ENCODE measurements at places on chromosomes 13 and 19. TPM values are rescaled to one million over a fixed set of nuclear protein-coding genes. Genes with fewer than 3 reads are reported as not detected.

DNA sequence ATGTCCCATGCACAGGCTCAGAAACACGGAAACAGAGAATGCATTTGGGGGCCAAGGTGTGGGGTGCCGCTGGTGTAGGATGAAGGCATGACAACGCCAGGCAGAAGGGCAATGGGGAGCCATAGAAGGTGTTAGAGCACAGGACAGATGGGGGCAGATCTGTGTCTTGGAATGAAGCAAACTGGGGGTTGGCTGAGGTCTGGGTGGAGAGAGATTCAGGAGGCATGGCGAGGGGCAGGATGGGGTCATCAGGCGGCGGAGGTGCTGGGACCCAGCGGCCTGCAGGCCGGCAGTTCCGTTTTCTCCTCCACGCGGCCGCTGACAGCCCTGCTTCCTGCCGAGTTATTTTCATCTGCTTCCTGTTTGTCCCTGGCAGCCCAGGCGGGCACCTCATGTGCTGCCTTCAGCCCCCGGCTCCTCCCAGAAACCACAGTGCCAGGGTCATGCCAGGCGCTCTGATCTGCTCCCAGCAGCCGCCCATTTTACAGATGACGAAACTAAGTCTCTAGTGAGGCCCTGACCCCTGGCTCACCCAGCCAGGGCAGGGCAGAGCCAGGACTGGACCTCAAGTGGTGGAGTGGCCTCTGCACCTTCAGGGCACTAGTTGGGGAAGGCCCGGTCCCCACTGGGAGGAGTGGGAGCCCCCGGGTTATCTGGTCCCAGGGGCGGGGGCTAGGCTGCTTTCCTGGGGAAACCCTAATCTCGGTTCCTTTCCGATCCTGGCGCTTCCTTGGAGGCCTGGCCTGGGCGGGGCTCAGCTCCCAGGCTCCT, 2.2 kb downstream of the ARHGAP45 start:
- no peak for DNase-seq

Gene THSD1
- total RNA-seq, result 15.1 TPM

Gene POU2F2
- 0.95 TPM for total RNA-seq

GRCh38 chr13:46492946-46493345, 60.0 kb upstream of the LRCH1 start:
- no peak for DNase-seq

Gene RASIP1
- 10.8 TPM for total RNA-seq

GRCh38 chr13:109396266-109396665, 390.1 kb downstream of the IRS2 start:
- DNase-seq, result no peak

- no peak for DNase-seq
These were observed 492.9 kb downstream of the PCDH20 start for GRCh38 chr13:60922576-60923231.

DNA sequence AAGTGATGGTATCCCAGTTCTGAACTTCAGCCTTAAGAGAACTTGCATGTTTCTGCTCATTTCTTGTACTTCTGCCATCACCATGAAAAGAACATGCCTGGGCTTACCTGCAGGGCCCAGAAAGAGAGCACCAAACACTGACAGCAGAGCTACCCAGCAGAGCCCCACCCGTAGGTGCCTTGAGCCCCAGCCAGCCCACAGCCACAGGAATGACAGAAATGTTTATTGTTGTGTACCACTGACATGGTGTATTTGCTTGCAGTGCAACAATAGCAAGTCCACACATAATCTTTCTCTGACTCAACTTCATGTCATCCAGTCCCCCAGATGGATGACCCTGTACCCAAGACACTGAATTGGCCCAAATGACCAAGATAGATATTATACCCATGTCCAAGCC, 195.2 kb downstream of the TSHZ3 start:
- DNase-seq, result no peak

DNA sequence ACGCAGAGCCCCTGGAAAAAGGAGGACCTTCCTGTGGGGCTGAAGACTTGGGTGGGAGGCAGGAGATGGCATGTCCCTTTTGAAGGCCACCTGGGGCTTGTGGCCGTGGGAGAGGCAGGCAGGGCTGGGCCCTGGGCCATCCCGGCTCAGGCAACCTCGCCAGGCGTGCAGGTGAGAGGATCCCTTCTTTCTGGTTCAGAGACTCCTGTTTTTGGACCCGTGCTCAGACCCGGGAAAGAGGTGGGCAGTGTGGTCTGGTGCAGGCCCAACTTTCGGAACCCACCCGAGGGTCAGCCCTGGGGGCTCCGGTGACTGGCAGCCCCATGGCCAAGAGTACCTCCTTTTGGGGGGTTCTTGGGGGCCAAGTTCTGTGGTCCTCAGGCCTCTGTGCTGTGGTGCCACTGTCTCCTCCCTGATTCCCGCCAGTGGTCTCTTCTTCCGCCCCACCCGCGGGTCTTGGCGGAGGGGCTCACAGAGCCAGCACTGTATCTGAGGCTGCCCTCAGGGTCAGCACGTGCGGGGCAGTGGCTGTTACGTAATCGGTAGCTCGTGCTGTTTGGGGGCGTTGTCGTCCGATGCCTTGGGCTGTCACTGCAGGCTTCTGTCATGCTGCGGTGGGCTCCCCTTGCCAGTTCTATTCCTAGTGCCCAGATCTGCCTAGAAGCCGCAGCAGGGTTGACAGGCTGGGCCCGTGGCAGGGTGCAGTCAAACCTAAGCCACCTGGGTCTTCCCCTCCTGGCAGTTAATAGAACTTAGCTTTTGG, 42.7 kb downstream of the KDM4B start:
- no peak for DNase-seq

- DNase-seq, result no peak
These were observed 11.3 kb downstream of the C19orf25 start for GRCh38 chr19:1467490-1468273.

GRCh38 chr13:104593693-104594092, 1527.5 kb upstream of the SLC10A2 start:
- no peak for DNase-seq

- DNase-seq, result no peak
These were observed 176.9 kb downstream of the TBC1D4 start for GRCh38 chr13:75305059-75305458.

DNA sequence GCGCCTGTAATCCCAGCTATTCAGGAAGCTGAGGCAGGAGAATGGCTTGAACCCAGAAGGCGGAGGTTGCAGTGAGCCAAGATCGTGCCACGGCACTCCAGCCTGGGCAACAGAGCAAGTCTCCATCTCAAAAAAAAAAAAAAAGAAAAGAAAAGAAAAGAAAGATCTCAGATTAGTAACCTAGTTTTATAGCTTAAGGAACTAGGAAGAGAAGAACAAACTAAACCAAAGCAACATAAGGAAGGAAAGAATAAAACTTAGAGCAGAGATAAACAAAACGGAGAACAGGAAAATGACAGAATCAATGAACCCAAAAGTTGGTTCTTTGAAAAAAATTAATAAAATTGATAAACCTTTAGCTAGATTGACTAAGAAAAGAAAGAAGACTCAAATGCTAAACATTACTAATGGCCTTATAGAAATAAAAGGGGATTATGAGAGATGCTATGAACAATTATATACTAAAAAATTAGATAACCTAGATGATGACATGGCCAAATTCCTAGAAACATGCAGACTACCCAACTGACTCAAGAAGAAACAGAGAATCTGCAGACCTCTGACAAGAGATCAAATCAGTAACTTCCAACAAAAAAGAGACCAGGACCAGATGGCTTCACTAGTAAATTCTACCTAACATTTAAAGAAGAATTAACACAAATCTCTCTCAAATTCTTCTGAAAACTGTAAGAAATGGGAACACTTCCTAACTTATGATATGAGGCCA, 68.2 kb downstream of the CDADC1 start:
- DNase-seq, result no peak

Gene PCDH20
- 12.3 TPM for total RNA-seq

GRCh38 chr13:110314516-110315245, 7.6 kb downstream of the COL4A2 start:
- no peak for DNase-seq

DNA sequence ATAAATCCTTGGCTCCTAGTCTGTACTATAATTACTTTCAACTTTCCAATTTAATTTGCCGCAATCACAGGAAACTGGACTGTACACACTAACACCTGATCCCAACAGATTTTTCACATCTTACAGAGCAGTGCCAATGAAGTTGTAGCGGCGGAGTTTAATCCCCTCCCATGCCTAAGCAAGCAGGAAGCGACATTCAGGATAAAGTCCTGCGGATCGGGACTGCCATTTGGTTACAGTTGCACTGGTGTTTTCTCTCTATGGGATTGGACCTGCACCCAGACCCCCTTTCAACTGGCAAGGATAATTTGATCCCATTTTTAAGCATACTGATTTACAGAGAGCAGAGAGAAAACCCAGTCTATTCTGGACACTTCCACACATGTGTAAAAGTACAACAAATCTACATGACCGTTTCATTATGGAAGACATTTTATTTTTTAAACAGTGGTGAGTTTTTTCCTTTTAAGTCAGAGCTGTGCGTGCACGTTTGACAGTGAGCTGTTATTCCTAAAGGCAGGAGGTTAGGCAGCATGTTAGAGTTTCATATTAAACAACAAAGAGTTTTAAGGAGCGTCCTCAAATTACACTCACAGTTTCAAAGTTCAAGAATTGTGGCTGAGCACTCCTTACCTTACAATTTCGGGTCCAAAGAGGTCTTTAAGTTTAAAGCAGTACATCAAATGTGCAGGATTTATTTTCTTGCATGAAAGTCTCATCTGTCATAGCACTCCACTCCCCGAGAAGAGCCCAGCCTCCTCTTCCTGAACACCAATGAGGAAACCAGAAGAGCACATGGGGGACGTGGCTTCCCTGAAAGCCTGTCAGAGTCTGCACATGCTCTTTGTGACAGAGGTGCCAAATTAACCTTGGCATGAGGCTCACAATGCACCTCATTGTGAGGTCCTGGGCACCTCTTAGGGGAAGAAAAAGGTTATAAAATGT, 141.6 kb upstream of the RFC3 start:
- DNase-seq, result no peak

GRCh38 chr19:16541526-16542044, 652 bp downstream of the CHERP start:
- no peak for DNase-seq

- no peak for DNase-seq
These were observed 34.7 kb upstream of the CASP14 start for GRCh38 chr19:15014579-15014978.

Gene CRLF1
- 2.5 TPM for total RNA-seq

GRCh38 chr13:30113551-30113950, 193.8 kb downstream of the KATNAL1 start:
- DNase-seq, result no peak

Gene KCNN4
- total RNA-seq, result 4.3 TPM

DNA sequence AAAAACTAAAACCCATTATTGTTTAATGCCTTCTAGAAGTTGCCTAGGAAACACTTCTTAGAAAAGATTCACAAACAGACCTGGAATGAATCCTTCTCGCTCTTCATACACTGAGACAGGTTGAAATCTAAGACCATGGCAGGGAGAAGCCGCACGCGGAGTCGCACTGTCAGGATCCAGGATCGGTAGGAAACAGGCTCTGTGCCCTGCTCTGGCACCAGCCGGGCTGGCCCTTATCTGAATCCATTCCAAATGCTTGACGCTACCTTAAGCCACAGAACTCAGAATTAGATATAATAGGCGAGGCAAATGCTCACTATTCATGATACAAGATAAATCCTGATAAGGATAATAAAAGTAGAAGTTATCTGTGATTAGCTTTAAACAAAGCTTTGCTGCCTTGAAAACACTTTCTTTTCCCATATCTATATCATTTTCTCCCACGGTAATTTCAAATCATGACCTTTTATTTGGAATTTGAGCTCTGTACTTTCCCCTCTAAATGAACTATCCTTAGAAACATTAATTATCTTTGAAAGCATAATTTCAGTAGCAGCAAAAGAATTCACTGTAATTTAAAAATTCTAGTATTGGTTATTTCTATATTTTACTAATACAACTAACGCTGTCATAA, 385.6 kb downstream of the IRS2 start:
- DNase-seq, result no peak

DNA sequence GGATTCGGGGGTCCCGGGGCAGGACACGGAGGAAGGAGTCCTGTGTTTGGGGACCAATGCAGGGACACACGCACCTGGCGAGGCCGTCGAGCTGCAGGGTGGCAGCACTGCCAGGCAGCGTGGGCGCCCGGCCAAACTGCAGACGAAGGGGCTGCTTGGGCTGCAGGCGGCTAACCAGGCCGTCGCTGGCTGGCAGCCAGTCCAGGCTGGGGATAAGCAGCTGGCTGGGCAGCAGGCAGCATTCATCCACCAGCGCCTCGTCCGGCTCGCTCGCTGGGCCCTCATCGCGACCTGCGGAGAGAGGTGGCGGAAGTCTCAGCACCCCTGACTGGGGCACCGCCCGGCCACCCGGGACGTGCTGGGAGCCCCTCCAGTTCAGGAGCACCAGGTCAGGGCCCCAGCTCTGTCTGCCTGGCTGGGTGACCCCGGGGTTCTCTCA, 11.5 kb downstream of the CFD start:
- DNase-seq, result no peak

- DNase-seq, result no peak
These were observed 2.0 kb upstream of the LENG9 start for GRCh38 chr19:54465426-54466109.

GRCh38 chr13:114203536-114203935, 24.5 kb downstream of the CFAP97D2 start:
- DNase-seq, result no peak

Gene IGFL3
- not detected for total RNA-seq

DNA sequence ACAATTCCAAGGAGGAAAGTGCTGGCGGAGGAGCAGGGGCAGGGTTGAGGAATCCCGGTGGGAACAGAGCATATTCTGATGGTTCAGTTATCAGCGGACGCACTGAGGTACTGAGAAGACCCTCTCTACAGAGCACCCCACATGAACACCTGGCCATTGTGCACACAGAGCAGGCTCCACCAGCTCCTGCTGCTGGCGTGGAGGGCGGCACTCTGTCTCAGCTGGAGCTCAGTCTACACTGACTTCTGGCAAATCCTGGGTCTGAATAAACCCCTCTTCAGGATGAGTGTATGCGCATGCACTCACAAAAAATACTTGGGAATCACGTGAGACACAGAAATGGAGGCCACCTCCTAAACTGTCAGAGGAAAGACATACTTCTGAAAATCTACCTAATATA, 114.4 kb upstream of the IRS2 start:
- no peak for DNase-seq

Gene ATP4A
- total RNA-seq, result not detected

Gene LRRC63
- 1.2 TPM for total RNA-seq

- no peak for DNase-seq
These were observed 795.6 kb upstream of the SLITRK1 start for GRCh38 chr13:84677836-84678235.

- no peak for DNase-seq
These were observed 106.2 kb downstream of the SHISA2 start for GRCh38 chr13:25945596-25945995.

- DNase-seq, result no peak
These were observed 12.9 kb upstream of the GARIN5A start for GRCh38 chr19:50489461-50490011.
